ENCODE measurements at places on chromosomes 2 and 18.
A peak's percentile ranks its signal among the peaks of the same experiment; 100 is the strongest.

DNA sequence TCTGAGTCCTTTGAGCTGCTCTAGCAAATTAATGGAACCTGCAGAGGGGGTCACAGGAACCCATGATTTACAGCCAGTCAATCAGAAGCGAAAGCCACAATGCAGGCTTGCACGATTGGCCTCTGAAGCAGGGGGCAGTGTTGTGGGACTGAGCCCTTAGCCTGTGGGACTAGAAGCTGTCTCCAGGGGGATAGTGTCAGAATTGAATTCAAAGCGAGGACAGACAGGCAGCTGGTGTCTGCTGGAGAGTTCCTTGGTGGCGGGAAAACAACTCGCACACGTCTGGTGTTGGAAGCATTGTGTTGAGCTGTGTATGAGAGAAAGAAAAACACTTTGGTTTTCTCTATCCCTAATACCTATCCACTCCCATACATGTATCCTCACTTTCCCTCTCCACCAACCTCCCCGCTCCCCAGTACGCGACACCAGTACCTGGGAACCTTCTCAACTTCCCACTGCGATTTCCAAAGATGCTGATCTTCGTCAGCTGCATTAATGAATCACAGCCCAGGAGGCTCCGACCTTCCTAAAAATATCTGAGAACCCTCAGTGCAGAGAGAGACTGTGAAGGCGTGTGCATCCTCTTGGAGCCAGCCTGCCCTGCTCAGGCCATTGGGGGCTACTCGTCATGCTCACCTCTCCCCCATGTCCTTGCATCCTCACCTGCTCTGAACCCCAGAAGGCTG is 88.2 kb downstream of the HS1BP3 start:
- no peak for DNase-seq

DNA sequence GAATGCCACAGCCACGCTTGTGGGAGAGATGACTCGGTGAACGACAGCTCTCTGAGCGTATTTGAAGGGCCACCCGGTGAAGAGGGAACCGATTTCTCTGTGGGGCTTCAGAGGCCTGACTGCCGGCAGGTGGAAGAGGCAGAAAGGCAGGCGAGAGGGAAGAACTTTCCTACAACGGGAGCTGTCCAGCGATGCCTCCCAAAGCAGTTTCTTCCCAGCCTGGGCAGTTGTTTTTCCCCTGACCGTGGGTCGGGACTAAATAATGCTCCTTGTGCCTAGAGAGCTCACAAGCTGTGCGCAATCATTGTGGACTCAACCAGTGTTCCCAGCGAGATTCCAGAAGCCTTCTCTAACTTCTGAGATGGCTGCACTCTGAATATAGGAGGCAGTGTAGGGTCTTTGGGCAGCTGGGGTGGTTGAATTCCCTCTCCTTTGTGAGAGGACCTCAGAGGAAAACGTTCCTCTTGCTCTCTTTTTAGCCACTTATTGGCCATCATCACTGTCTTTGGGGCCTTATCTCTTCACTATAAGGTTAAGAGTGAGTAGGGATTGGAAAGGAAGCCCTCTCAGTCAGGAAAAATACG is 710 bp downstream of the SEC11C start:
- DNase-seq: peak; percentile 47

- no peak for DNase-seq
These were observed 282.0 kb upstream of the PXDN start for GRCh38 chr2:2026252-2026831.

GRCh38 chr2:60540074-60540473 is 13.4 kb downstream of the BCL11A start:
- no peak for DNase-seq

DNA sequence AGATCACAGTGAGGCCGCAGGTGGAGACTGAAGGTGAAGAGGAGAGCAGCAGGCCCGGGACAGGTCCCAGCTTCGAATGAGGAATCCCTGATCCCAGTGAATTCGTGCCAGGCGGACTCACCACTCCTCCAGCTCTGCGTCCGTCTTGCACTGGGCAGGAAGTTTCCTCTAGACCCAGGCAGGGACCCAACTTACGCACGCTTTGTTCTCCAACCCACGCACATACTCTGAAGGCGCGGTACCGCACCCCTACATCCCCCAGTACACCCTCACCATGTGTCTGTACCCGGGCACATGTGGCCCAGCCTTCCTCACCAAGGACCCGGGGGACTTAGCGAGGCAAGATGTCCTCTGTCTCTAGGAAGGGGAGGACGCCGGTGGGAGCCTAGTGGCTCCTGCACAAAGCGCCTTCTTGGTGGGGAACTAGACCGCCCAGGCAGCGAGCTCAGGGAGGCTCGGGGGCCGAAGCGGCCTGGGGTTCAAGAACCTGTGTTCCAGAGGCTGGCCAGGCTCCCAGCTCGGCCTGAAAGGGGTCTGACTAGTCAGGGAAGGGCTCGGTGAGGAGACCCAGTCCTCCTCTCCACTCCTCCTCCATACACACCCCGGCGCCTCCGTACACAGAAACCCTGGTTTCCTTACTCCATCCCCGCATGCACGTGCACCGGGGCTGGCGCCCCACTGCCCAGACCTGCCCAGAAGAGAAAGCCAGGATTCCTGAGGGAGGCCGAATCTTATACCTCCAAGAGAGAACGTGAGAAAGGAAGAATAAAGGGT is 38.3 kb upstream of the ATP6V1B1 start:
- no peak for DNase-seq

GRCh38 chr2:100568989-100569388 is 6.2 kb downstream of the PDCL3 start:
- no peak for DNase-seq

- DNase-seq: no peak
These were observed 87.3 kb downstream of the INHBB start for GRCh38 chr2:120432976-120433815.
